ENCODE measurements at places on chromosomes 1 and 21.

GRCh38 chr1:29527314-29528004 is 291.1 kb downstream of the PTPRU start:
- DNase-seq, result no peak

DNA sequence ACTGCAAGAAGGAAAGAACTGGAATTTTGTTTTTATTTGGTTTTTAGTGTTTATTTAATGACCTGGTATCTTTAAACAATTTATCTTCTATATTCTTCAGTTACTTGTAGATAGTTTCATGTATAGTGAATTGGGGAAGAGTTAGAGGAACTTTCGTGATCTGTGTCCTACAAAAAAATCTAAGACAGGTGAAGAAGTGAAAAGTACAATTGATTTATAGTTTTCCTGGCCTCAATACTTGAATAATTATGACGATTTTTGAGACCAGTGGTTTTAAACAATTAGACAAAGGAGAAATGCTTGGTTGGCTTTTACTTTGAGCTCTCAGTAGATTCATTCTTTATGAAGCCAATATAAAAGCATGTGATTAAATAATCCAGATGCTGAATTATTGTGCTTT is 7.5 kb downstream of the MIER1 start:
- DNase-seq, result no peak

GRCh38 chr1:214002060-214002459 is 14.3 kb downstream of the PROX1 start:
- DNase-seq, result no peak

DNA sequence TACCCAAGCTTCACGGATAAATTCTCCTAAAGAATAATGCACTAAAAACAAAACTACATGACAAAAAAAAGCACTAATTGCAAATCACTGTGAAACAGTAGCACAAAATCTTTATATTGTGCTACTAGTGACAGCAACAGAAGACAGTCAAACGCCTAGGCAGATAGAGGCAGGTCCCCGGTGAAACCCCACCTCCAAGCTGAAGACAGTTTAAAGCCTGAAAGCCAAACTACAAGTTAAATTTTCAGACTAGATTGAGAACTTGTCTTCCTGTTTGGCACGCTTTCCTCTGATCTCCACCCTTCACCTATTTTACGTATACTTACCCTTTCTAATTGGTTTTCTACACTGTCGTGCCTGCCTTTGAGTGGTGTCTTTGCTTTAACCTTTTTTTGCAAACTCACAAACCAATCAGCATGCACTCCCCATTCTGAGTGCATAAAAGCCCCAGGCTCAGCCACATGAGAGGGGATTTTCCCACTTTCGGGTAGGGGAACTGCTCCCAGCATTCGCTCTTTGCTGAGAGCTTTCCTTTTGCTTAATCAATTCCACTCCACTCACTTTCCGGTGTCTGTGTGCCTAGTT is 3.6 kb upstream of the BACH1 start:
- no peak for DNase-seq

DNA sequence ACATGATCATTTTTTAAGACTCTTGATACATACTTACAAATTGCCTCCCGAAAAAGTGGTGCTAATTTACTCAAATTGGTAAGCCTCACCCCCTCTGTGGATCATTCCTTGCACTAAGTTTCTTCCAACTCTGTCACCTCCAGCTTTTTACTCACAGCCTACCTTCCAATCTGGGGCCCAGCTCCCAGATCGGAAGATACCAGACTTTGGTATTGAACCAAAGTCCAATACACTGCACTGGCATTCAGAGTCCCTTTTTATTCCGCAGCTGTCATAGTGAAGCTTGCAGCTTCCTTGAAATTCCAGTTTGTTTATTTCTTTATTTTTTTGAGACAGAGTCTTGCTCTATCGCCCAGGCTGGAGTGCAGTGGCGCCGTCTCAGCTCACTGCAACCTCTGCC is 1.8 kb upstream of the LAMTOR5 start:
- no peak for DNase-seq

GRCh38 chr1:30274976-30275621 is 448.3 kb downstream of the MATN1 start:
- no peak for DNase-seq

GRCh38 chr1:231420959-231421545 is 1.0 kb downstream of the EGLN1 start:
- DNase-seq, result peak; percentile 43

GRCh38 chr1:227911376-227911775 is 36.4 kb downstream of the WNT9A start:
- DNase-seq, result no peak

DNA sequence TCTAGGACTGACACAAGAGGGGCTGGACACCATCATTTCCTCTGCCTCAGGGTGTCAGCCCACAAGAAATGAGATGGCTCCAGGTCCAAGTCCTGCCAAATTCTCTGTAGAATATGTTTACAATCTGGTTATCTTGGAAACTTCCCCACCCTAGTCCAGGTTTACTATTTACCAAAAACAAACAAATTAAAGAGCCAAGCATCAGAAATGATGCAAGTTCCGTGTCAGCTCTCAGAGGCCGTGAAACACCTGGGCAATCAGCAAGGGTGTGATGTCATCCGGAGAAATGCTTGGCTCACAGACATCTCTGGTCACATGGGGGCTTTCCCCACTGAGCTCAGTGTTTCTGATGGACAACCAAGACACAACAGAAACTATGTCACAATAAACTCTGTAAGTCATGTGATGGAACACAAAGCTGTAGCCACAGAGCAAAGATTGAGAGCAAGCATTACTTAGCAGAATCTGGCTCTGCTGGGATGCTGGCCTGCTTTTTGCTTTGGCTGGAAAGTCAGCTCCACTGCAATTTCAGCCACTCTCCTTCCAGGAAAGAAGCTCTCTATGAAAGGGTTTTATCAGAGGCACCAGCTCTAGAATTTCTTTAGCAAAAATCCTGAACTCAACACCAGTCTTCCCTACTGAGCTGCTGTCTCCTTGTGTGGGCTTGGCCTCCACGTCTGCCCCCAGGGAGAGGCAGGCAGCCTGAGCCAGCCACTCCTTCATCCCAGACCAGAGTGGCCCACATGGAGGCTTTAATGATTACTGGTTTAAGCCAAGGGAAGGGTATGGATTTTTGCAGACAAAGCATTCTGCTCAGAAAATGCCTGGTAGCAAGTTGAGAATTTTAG is 55.9 kb downstream of the NENF start:
- DNase-seq, result no peak

GRCh38 chr1:240967070-240967724 is 355.2 kb upstream of the GREM2 start:
- no peak for DNase-seq

DNA sequence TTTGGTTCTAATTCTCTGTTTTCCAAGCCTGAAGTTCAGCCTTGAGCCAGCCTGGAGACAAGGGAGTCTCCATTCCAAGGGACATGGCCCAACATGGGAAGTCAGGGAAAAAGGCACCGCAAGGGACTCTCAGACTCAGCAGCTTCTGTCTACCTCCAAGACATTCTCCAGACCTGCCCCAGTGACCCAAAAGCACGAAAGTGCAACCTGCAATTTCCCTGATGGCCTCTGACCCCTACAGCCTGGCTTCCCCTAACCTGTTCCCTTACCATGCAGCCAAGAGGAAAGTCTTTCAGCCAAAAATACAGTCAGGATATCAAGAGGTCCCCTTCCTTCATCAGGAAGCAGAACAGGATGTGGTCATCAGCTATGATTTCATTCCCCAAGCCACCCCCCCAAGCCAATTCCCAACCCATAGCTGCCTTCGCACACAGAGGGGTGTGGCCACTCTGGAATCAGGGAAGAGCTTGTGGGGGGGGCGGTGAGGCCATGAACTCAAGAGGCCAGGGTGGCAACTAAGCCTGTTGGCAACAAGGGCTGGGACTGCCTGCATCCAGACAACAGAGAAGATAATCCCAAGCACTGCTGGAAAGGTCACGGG is 59.2 kb downstream of the TIAM1 start:
- no peak for DNase-seq

DNA sequence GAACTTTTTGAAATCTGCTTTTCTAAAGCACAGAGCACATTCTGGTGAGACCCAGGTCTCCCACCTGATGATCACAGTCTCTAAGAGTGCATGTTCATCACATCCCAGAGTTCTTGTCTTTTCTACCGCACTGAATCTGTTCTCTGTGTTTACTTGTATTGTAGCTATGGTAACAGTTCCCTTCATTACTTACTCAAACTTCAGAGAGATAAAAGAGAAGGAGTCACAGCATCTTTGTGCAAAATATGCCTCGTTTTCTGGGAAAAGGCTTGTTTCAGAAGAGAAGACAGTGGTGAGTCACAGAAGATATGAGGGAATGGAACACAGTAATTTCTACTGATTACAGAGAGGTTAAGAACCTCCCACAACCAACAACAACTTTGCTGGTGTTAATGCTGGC is 580.6 kb downstream of the PLA2G4A start:
- DNase-seq, result no peak

Data from WERI-Rb-1 (cell line).